ENCODE measurements at places on chromosomes 5 and 9. TPM values are rescaled to one million over a fixed set of nuclear protein-coding genes. Genes with fewer than 3 reads are reported as not detected.

Gene IL31RA
- not detected for total RNA-seq

Gene NRG2
- total RNA-seq = 1.4 TPM

Gene SLC9A3
- 6.4 TPM for total RNA-seq

Gene NR4A3
- total RNA-seq = 3.4 TPM

- H3K36me3 ChIP-seq = peaks cover 9% of the 10 kb centered on the region
- H3K4me3 ChIP-seq = peak overlapping the region; percentile 71
- no peaks in the 10 kb centered on the region for H3K27me3 ChIP-seq
- H3K27ac ChIP-seq = peak overlapping the region; percentile 77
- no peak for DNase-seq
- H3K4me1 ChIP-seq = peaks cover 27% of the 10 kb centered on the region
Measured at GRCh38 chr5:139676951-139677735, 29.0 kb downstream of the CXXC5 start.

DNA sequence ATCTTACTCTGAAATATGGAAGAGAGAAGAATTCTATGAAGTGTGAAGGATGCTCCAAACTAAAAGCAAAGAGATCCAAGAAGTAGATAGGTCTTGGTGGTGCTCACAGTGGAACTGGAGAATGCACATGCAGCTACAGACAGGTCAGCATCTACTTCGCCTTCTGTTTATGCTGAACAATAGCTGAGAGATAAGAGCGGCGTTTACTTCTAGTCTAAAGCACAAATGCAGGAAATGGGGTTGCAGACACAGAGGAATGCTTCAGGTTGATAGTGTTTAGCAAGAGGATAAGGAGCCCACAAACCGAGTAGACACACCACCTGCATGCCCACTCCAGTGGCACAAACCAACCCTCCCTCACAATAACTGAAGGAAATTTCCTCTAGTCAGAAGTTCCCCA, 180.0 kb upstream of the RGMB start:
- no peak overlapping the region for H3K4me3 ChIP-seq
- H3K4me1 ChIP-seq = no peaks in the 10 kb centered on the region
- H3K36me3 ChIP-seq = no peaks in the 10 kb centered on the region
- H3K27me3 ChIP-seq = no peaks in the 10 kb centered on the region
- no peak overlapping the region for H3K27ac ChIP-seq

- no peak for DNase-seq
- H3K36me3 ChIP-seq = no peaks in the 10 kb centered on the region
- peaks cover 65% of the 10 kb centered on the region for H3K4me1 ChIP-seq
- H3K27ac ChIP-seq = no peak overlapping the region
- H3K27me3 ChIP-seq = peaks cover 3% of the 10 kb centered on the region
Measured at GRCh38 chr5:125201446-125202052, 455.1 kb upstream of the ZNF608 start.

DNA sequence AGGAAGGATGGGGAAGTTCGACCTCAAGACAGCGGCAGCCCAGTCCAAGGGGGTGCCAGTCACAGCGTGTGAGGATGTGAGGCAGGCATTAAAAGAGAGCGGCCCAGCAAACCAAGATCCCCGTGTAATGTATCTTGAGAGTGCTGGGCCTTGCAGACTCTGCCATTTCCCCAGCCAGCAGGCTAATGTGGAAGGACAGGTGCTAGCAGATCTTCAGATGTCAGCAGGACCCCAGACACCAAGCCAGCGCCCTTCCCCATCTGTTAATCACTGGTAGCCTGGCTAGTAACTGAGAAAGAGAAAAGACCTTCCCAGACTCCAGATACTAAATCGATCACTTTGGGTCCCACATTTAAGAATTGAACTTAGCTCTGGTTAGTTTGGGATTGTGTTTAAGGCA, 62.2 kb downstream of the NTRK2 start:
- H3K27ac ChIP-seq = no peak overlapping the region
- no peak for DNase-seq
- peaks cover 12% of the 10 kb centered on the region for H3K36me3 ChIP-seq
- peaks cover 7% of the 10 kb centered on the region for H3K4me1 ChIP-seq
- no peak overlapping the region for H3K4me3 ChIP-seq
- H3K27me3 ChIP-seq = peaks cover 16% of the 10 kb centered on the region

DNA sequence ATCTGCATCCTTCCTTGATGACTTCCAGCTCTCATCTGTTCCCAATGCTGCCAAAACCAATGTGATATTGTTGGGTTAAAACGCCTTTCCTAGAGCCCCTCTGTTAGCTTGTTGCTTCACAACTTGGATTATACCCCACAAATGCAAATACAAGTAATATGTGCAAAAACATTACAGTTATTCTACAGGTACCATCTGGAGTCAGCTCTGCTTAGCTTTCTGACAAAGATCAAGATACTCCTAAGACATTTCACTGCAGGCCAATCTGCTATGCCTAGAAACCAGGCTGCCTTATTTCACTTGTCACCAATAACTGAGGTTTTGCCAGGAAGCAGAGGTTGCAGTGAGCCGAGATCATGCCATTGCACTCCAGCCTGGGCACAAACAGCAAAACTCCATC, 36.9 kb upstream of the ACO1 start:
- H3K27me3 ChIP-seq = peaks cover 8% of the 10 kb centered on the region
- DNase-seq = no peak
- no peak overlapping the region for H3K27ac ChIP-seq
- no peak overlapping the region for H3K4me3 ChIP-seq
- H3K36me3 ChIP-seq = no peaks in the 10 kb centered on the region
- peaks cover 7% of the 10 kb centered on the region for H3K4me1 ChIP-seq

- peaks cover 19% of the 10 kb centered on the region for H3K4me1 ChIP-seq
- H3K27me3 ChIP-seq = peaks cover 18% of the 10 kb centered on the region
- no peak for DNase-seq
Measured at GRCh38 chr5:69004676-69005075, 89.1 kb upstream of the SLC30A5 start.

DNA sequence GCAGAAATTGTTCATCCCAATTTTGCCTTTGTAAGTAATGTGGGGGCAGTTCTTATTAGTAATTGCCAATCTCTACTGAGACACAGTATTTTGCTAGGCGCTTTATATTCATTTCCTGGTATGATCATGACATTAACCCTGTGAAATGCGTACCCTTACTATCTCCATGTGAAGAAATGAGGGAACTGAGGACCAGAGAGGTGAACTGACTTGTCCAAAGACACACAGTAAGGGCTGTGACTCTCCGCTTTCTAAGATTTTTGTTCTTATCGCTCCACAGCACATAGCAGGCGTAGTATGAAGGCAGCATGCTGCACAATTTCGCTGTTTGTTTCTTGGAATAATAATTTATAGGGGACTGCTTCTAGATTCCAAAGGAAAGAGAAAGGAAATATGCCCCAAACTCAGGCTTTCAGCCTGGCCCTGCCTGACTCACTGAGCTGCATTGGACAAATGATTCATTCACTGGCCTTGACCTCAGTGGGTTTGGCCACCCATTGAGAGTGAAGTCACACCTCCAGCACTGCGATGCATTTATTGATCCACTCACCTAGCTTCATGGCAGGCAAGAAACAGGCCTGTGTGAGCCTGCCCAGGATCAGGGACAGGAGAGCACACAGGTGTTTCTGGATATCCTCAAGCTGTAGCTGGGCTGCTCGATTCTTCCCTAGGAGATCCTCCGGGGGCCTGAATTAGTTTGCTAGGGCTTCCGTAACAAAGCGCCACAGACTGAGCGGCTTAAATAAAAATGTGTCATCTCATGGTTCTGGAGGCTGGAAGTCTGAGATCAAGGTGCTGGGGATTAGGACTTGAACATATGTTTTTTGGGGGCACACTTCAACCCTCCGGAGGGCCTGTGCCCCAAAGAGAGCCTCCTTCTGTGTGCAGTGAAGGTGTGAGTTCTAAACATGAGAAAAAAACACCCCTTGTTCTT, 7.2 kb upstream of the DUSP1 start:
- H3K4me3 ChIP-seq = peak overlapping the region; percentile 27
- DNase-seq = no peak
- peaks cover 24% of the 10 kb centered on the region for H3K4me1 ChIP-seq
- H3K27ac ChIP-seq = peak overlapping the region; percentile 89
- H3K36me3 ChIP-seq = no peaks in the 10 kb centered on the region
- no peaks in the 10 kb centered on the region for H3K27me3 ChIP-seq

DNA sequence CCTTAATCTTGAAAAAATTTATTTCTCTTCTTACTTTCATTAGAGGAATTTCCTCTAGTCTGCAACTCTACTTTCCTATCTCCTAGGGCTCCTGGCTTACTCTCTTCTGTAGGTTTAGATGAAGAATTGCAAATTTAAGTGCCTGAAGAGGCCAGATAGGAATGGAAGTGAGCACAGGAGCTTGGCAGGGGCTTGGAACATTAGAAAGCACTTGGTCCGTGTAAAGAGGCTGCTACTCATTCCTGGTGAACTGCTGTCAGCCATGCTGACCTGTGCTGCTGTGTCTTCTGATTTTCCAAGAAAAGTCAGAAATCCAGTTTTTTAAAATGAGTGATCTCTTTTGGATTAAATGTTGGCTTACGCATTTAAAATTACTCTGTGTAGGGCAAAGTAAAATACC, 210.9 kb upstream of the CLINT1 start:
- H3K27ac ChIP-seq = no peak overlapping the region
- H3K4me3 ChIP-seq = no peak overlapping the region
- peaks cover 9% of the 10 kb centered on the region for H3K27me3 ChIP-seq
- peaks cover 22% of the 10 kb centered on the region for H3K4me1 ChIP-seq

DNA sequence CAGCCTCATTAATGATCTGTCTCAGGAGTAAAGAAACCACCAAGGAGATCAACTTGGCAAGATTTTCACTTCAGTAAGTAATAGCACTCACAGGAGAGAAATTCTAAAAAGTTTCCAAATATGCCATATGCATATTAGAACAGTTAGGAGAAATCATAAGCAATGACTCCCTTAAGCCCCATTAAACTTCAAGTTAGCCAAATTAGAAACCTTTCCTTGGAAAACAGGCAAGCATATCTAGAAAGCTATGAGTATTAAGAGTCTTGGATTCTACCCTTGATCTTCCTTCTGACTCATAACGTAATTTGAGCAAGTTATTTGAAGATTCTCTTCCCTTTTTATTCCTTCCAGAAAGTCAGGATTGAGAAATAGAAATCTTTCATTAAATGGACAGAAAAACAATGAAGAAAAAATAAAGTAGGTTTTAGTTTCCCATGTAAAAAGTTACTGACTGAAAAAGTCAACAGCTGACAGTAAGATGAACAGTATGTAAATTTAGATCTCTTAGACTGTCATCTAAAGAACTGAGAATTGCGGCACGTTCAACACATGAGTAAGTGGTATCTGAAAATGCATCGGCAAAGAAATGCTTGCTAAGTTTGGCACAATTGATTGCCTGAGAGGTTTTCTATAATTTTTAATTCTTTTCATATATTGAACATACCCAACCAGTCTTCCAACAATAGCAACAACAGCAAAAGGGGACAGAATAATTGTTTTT, 565.7 kb upstream of the FTMT start:
- H3K4me1 ChIP-seq = no peaks in the 10 kb centered on the region
- H3K27me3 ChIP-seq = no peaks in the 10 kb centered on the region
- no peak for DNase-seq
- no peak overlapping the region for H3K27ac ChIP-seq
- no peaks in the 10 kb centered on the region for H3K36me3 ChIP-seq
- H3K4me3 ChIP-seq = no peak overlapping the region
